Stimulated activated CD8-positive, alpha-beta memory T cell treated with anti-CD3 and anti-CD28 coated beads, Interleukin-2, amount 100 ng/mL, for 1 hour (primary cell): ENCODE measurements at places on chromosomes 13 and 19.

DNA sequence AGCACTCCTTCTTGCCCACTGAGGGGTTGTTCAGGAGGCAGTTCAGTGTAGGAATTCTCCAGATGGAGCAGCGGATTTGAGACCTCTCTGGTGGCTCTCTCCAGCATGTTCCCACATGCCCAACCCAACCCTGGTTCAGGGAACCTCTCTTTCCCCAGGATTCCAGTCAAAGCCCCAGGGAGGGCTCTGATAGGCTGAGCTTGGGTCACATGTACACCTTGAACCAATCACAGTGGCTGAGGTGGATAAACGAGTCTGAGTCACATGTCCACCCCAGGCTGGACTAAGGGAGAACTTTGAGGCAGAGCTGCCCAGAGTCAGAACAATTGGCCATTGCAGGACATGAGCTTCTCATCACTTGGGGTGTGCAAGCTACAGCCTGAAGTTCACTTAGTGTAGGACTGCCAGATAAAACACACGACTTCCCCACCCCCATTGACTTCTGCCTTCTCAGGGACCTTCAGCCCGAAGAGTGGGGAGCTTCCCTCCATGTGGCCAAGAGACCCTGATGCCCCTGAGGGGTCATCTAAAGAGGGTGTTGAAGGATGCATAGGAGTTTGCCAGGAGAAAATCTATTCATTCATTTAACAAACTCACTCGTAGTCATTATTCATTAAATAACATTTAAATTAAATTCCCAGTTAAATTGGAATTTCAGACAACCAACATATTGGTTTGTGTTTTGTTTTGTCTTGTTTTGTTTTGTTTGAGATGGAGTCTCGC lies 4.0 kb upstream of the MAST3 start:
- DNase-seq: no peak

GRCh38 chr19:38323291-38323690 lies 3.6 kb downstream of the KCNK6 start:
- no peak for DNase-seq

DNA sequence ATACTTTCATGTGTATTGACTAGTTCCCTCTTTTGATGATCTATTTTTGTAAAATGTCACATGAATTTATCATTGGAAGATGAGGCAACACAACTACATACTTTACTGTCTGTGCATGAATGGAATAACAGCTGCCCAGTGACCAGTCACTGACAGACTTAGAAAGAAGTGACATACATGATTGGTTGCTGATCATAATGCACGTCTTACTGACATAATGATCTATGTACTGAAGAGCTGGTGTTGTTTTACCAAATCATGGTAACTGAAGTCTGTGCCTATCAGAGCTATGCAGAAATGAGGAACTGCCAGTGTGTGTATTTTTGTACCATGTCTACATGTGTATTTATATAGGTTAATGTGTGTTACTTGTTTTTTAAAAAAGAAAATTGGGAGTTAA lies 26.5 kb downstream of the GPR18 start:
- DNase-seq: no peak

- no peak for DNase-seq
Measured at GRCh38 chr19:51018745-51019543, 565 bp downstream of the KLK10 start.

- peak; percentile 83 for DNase-seq
Measured at GRCh38 chr19:6674868-6675305, 4.9 kb upstream of the TNFSF14 start.
